ENCODE measurements at places on chromosomes 6 and 20. TPM values are rescaled to one million over a fixed set of nuclear protein-coding genes. Genes with fewer than 3 reads are reported as not detected.

Gene FITM2
- total RNA-seq, result 3.6 TPM

Gene WFDC2
- total RNA-seq, result 61.3 TPM

Gene PNPLA1
- 0.14 TPM for total RNA-seq

Gene TCFL5
- total RNA-seq, result 12.0 TPM

Gene PCK1
- total RNA-seq, result not detected

- H3K27me3 ChIP-seq, result peaks cover 88% of the 10 kb centered on the region
- no peak overlapping the region for H3K27ac ChIP-seq
- H3K4me3 ChIP-seq, result peak overlapping the region; percentile 58
- no peak for DNase-seq
- H3K36me3 ChIP-seq, result no peaks in the 10 kb centered on the region
Observed at GRCh38 chr6:28693751-28694443, 168.2 kb downstream of the GPX5 start.

- H3K4me1 ChIP-seq, result peaks cover 10% of the 10 kb centered on the region
- no peak for DNase-seq
- H3K36me3 ChIP-seq, result no peaks in the 10 kb centered on the region
- H3K27ac ChIP-seq, result no peak overlapping the region
Observed at GRCh38 chr6:106520711-106521401, 108.4 kb downstream of the RTN4IP1 start.

GRCh38 chr6:111711476-111711875 lies 105.8 kb upstream of the TRAF3IP2 start:
- H3K4me3 ChIP-seq, result no peak overlapping the region
- DNase-seq, result no peak
- peaks cover 8% of the 10 kb centered on the region for H3K36me3 ChIP-seq
- peak overlapping the region; percentile 96 for H3K27ac ChIP-seq
- peaks cover 37% of the 10 kb centered on the region for H3K4me1 ChIP-seq
- no peaks in the 10 kb centered on the region for H3K27me3 ChIP-seq

GRCh38 chr6:12280458-12280857 lies 9.7 kb upstream of the EDN1 start:
- no peak overlapping the region for H3K27ac ChIP-seq
- no peak for DNase-seq
- no peaks in the 10 kb centered on the region for H3K27me3 ChIP-seq

DNA sequence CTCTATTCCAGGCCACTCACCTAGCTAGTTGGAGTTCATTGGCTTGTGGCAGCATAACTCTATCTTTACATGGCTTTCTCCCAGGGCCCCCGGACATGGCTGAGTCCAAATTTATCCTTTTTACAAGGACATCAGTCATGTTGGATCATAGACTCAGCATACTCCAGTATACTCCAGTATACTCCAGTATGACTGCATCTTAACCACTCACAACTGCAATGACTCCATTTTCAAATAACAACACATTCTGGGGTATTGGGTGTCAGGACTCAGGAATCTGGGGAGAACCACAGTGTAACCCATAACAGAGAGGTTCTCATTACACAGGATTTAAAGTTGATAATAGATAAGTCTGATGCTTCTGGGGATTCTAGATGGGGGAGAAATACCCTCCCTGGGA lies 53.8 kb upstream of the TSHZ2 start:
- no peaks in the 10 kb centered on the region for H3K27me3 ChIP-seq
- H3K4me1 ChIP-seq, result peaks cover 22% of the 10 kb centered on the region
- H3K4me3 ChIP-seq, result no peak overlapping the region
- no peaks in the 10 kb centered on the region for H3K36me3 ChIP-seq
- no peak for DNase-seq

- H3K36me3 ChIP-seq, result no peaks in the 10 kb centered on the region
- no peak overlapping the region for H3K4me3 ChIP-seq
- peaks cover 37% of the 10 kb centered on the region for H3K27me3 ChIP-seq
- peaks cover 20% of the 10 kb centered on the region for H3K4me1 ChIP-seq
- no peak overlapping the region for H3K27ac ChIP-seq
Observed at GRCh38 chr6:53639520-53639919, 26.0 kb downstream of the KLHL31 start.

GRCh38 chr20:20473657-20474056 lies 105.8 kb downstream of the INSM1 start:
- H3K36me3 ChIP-seq, result peaks cover 20% of the 10 kb centered on the region
- H3K4me1 ChIP-seq, result no peaks in the 10 kb centered on the region
- no peak overlapping the region for H3K27ac ChIP-seq

DNA sequence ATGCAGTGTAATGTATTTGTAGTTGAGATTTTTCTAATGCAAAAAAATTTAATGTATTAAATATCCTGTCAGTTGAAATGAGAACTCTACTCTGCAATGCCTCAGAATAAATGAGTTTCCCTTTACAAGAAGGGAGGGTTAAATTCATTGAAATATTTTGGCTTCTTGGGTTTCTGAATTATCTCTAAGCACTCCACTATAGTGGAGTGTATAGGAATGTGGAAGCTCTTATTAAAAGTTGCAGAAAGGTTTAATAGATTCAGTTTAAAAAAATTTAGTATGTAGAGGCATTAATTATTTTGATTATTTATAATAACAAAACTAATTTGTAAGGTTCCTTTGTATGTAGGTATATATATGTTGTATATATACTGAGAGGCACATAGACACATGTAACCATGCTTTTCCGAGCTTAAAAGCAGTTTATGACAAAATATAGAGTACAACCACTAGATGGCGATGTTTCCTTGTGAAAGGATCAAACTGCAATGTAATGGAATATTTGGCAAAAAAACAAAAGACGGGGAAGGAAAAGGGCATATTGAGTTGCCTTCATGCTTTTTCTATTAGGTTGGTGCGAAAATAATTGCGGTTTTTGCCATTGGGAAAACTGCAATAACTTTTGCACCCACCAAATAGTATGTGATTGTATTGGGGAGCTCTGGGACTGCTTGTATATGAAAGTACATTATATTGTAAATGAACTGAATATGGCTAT lies 144.2 kb downstream of the MYO6 start:
- H3K4me1 ChIP-seq, result peaks cover 3% of the 10 kb centered on the region
- H3K27me3 ChIP-seq, result no peaks in the 10 kb centered on the region
- no peak for DNase-seq
- no peak overlapping the region for H3K4me3 ChIP-seq
- peaks cover 13% of the 10 kb centered on the region for H3K36me3 ChIP-seq

DNA sequence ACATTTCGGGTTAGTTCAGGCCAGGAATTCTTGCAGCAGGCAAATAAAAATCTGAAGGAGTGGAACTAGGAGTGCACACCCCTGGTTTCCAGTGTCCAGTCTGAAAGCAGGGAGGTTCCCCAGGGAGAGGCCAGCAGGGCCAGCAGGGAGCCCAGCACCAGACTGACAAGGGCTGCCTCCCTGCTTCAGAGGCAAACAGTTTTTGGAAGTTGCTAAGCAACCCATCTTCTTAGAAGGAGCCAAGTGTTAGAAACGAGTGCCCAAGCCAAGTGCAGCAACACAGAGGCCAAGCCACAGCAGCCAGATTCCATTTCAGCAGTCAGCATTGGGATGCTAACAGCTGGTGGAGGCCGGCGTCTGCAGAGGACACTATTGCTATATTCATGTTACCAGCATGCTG lies 179.1 kb downstream of the SYNDIG1 start:
- no peak for DNase-seq
- no peaks in the 10 kb centered on the region for H3K4me1 ChIP-seq
- H3K27me3 ChIP-seq, result peaks cover 2% of the 10 kb centered on the region
- H3K36me3 ChIP-seq, result no peaks in the 10 kb centered on the region

GRCh38 chr6:134398453-134398852 lies 80.5 kb upstream of the SGK1 start:
- no peak overlapping the region for H3K4me3 ChIP-seq
- no peaks in the 10 kb centered on the region for H3K36me3 ChIP-seq
- no peak for DNase-seq
- H3K27me3 ChIP-seq, result no peaks in the 10 kb centered on the region
- H3K27ac ChIP-seq, result no peak overlapping the region

Measured in mesothelial cell of epicardium (in vitro differentiated cells).